Fibroblast of upper back skin (primary cell): ENCODE measurements at places on chromosomes 3 and 15.

GRCh38 chr3:127456471-127457093 is 134.0 kb downstream of the TPRA1 start:
- peak; percentile 65 for DNase-seq

GRCh38 chr3:159631226-159631625 is 357.4 kb upstream of the IL12A start:
- no peak for DNase-seq

DNA sequence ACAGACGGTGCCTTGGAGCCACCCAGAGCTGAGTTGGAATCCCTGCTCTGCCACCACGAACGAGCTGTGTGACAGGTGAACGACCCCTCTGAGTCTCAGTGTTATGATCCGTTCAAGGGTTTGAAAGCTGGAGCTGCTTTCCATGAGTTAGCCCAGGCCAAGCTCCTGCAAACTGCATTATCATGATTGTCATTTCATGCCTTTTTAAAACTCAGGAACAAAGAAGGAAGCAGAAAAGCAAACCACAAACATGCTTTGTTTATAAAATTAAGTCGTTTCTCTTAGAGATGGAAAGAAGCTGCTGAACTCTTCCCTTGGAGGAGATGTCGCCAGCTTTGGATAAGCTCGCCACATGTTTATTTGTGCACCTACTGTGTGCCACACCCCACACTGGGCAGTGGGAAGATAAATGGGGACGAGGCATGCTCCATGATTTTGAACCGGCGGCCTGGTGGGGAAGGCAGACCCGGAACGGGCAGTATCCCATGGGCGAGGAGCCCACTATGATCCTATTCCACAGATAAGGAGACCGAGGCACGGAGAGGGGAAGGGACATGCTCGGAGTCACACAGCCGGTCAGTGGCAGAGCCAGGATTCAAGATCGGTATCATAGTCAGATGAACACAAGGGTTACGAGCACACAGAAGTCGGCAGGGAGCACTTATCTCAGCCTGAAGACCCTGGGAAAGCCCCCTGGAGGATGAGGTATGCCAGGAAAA is 15.9 kb downstream of the HRH1 start:
- no peak for DNase-seq

- DNase-seq: peak; percentile 36
These were observed 18.4 kb downstream of the SPATA12 start for GRCh38 chr3:57078635-57079473.
